ENCODE measurements at places on chromosomes 2 and 18.

DNA sequence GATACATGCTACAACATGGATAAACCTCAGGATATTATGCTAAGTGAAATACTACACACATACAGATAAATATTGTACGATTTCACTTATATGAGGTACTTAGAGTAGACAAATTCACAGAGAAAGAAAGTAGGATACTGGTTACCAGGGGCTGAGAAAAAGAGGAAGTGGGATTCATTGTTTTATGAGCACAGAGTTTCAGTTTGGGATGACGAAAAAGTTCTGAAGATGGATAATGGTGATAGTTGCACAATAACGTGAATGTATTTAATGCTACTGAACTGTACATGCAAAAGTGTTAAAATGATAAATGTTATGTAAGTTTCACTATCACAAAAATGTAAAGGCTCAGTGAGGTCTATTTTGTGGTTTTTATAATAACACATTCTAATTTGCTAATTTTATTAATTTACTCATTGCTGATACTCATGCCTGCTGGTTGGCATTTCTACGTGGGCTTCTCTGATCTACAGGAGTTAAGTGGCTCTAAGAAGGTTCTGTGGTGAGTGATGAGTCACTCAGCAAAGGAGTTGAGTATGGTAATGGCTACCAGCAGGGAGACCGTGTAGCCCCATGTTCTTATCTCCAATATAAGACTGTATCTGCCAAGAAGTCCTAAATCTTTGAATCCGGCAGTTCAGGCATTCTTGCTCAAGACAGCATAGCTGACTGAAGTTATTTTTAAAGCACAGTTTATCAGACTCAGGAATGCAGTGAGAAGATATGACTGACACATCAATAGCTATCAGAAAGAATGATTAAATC lies 41.1 kb downstream of the UPP2 start:
- DNase-seq, result peak; percentile 75

DNA sequence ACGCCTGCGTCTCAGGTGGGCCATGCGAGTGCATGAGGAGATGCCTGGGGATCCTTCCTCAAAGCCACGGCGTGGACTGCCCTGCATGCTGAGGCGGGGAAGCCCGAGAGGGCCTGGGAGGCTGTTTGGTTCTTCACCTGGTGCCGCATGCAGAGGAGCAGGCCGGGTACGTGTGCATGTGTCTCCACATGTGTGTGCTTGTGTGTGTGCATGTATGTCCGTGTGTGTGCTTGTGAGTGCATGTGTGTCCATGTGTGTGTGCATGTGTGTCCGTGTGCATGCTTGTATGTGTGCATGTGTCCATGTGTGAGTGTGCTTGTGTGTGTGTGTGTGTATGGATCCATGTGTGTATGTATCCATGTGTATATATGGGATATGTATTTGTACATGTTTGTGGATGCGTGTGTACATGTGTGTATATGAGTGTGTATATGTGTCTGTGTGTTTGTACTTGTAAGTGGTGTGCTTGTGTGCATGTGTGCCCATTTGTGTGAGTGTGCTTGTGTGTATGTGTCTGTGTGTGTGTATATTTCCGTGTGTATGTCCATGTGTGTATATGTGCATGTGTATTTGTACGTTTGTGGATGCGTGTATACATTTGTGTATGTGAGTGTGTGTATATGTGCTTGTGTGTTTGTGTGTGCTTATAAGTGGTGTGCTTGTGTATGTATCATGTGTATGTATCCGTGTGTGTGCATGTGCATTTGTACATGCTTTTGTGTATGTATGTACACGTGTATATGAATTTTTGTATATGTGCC lies 79.0 kb downstream of the PTGR3 start:
- no peak for DNase-seq

DNA sequence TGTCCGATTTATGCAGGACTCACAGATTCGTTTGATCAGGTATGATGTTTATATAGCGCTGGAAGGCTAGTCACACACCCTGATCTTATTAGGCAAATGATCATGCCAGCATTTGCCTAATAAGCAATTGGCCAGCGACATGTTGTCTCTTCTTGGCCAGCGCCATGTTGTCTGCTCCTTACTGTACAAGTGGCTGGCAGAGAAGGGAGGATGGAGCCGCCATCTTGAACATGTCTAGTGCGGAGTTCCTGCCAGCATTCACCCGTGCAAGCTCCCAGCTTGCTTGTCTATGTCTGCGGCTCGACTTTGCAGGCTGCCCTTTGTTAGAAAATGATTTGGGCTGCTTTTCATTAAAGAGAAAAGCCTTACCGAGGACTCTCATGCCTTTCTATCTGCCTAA lies 106.3 kb downstream of the TFCP2L1 start:
- no peak for DNase-seq

- DNase-seq, result no peak
Observed at GRCh38 chr18:9665314-9665713, 42.8 kb upstream of the RAB31 start.

DNA sequence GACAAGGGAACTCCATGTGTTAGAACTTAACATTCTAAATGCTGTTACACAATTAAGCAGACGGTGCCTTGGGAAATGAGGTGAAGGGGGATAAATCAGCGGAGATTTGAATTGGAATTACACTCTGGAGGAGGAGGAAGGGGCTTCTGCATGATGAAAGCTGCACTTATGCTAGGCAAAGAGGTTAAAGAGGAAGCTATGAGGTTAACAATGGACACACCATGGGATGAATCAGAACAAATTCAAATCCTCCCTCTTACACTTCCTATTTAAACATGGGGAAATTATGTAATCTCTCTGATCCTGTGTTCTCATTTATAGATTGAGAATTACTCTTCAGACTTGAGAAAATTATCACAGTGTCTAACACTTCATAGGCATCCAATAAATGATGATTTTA lies 121.5 kb upstream of the SIX2 start:
- DNase-seq, result no peak

DNA sequence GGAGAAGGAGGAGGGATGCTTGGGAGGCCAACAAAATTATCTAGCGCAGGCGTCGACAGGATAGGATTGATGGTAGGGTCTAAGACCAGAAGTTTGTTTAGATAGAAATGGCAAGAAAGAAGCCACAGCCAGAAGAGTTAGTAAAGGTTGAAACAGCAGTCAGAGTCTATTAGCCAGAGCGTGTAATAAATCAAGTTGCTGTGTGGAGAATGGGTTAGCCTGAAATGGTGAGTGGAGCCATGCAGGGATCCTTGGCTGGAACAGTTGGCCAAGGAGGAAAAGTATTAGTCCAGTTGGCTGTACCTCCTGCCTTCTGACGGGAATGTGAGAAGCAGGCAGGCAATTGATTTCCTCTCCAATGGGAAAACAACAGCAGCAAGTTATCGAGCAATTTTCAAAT lies 190.7 kb upstream of the CCDC68 start:
- no peak for DNase-seq

- no peak for DNase-seq
Observed at GRCh38 chr2:48356701-48357325, 173.1 kb upstream of the STON1 start.

DNA sequence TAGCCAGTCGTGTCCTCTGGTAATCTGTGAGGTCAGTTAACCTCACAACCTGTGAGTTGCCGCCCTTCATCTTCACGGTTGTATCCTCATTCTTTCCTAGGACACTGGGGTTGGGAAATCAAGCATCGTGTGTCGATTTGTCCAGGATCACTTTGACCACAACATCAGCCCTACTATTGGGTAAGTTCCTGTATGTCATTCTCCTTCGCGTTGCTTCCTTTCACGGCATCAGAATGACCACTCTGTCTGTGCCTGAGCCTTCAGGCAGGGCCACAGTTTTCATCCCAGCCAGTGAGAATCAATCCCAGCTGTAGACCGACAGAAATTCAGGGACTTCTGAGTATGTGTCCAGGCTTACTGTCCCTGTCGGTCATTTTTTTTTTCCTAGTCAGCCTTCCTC lies 67.1 kb downstream of the RAB31 start:
- DNase-seq, result no peak

- DNase-seq, result no peak
Observed at GRCh38 chr2:62459106-62459505, 46.9 kb downstream of the TMEM17 start.
